ENCODE measurements at places on chromosomes 3 and 15.

DNA sequence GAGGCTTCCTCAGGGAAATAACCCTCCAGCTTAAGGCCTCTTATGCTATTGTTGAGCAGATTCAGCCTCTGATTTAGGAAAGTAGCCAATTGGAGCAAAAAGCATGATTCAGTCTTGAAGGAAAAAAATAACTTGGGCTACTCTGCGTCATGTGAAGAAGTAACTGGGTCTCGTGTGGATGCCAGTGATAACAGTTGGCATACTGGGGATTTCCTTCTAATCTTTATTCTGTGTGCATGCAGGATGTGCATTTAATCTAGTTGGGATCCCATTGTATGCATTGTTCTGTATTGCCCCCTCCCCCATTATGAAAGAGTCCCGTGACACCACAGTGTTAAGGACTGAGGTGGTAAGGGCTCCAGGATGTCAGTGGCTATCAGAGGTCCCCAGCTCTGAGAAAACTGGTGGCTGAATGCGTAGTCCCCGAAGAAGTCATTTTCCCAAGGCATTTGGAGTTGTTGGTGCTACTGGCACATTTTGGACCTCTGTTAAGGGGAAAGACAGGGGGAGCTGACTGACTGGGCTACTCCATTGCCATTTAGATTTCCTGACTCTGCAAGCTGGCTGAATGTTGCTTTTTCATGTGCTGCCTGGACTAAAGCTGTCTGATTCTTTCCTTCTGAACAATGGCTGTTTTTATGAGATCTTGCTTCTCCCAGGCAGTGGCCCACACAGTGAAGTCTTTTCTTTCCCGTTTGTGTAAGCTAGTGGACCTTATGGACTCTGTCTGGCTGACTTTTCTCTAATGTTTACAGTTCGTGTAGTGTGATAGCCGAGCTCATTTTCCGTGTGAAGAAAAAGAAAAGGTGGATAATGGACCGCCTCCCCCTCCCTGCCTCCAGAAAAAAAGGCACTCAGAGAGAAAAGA, 38.4 kb upstream of the TRAK1 start:
- no peak for DNase-seq

DNA sequence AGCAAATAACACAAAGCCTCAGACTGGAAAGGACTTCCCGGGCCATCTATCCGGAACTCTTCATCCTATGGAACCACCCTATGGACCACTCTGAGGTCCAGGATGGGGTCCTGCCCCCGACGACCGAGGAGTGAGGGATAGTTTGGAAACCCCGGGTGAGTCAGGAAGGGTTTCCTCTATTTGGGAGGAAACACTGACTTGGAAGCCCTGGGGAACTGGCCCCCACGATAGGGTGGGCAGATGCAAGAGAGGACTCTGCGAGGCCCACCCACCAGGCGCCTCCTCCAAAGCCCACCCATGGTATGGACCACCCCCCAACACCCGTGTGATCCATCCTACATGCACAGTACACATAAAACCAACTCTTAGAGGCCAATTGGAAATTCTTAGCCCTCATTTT, 69.4 kb downstream of the CPN2 start:
- peak; percentile 5 for DNase-seq

DNA sequence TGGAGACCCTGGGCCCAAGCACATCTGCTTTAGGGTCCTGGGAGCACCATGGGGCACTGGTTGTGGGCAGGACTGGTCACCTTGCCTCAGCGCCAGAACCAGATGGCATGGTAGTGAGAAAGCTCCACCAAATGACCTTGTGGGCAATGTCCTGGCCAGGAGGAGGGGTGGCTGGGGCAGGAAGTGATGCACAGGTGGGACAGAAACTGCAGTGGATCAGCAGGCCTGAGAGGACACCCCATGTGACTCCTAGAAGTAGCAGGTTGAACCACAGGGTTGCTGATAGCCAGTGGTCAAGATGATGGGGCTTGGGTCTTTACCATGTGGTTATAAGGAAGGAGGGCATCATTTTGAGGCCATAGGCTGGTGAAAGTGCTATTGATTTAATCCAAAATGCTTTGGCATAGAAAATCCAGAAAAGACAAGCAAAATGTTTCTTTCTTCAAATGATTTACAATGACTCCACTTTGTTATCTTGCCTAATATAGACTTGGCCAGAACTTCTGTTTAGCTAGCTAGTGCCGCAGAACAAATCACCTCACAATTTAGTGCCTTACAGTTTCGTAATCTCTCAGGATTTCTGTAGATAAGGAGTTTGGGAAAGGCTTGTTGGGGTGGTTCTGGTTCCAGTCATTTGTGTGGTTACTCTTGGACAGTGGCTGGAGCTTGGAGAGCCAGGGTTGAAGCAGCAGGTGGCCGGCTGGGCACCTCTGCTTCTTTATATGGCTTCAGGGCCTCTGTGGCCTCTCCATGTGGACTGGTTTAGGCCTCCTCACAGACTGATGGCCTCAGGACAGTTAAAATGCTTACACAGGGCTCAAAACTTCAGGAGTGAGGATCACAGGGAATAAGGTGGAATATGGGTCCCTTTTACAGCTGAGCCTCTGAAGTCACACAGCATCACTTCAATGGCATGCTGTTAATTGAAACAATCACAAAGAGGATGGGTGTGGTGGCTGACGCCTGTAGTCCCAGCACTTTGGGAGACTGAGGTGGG, 27.5 kb downstream of the TMEM158 start:
- DNase-seq = peak; percentile 23

GRCh38 chr3:17542591-17542990, 199.8 kb downstream of the TBC1D5 start:
- no peak for DNase-seq

DNA sequence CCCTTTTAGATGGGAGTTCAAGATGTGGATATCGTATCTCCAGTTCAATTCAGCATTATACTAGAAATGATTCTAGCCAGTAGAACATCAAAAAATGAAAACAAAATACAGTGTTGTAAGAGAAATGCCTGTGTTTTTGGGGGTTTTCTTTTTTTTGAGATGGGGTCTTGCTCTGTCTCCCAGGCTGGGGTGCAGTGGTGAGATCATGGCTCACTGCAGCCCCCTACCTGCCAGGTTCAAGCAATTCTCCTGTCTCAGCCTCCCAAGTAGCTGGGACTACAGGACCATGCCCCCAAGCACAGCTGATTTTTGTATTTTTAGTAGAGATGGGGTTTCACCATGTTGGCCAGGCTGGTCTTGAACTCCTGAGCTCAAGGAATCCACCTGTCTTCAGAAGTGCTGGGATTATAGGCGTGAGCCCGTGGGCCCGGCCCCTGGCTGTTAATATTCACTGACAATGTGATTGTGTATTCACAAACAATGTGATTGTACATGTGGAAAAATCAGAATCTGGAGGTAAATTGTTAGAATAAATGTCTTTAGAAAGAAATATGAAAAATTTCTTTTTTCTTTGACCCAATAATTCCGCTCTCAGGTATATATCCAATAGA, 59.0 kb downstream of the ARIH1 start:
- no peak for DNase-seq
